ENCODE measurements at places on chromosomes 1 and 21. TPM values are rescaled to one million over a fixed set of nuclear protein-coding genes. Genes with fewer than 3 reads are reported as not detected.

LDLRAD1 gene
- not detected for total RNA-seq

AIM2 gene
- total RNA-seq: 42.3 TPM

GRCh38 chr1:205451759-205452164 lies 4.1 kb downstream of the BLACAT1 start:
- peaks cover 16% of the 10 kb centered on the region for H3K4me1 ChIP-seq
- H3K36me3 ChIP-seq: no peaks in the 10 kb centered on the region
- H3K4me3 ChIP-seq: no peak overlapping the region
- peaks cover 41% of the 10 kb centered on the region for H3K27me3 ChIP-seq
- no peak for DNase-seq
- H3K27ac ChIP-seq: no peak overlapping the region

- H3K27me3 ChIP-seq: no peaks in the 10 kb centered on the region
- H3K4me3 ChIP-seq: no peak overlapping the region
Observed at GRCh38 chr1:153506386-153506785, 29.4 kb downstream of the S100A6 start.

Data from CD8-positive, alpha-beta memory T cell (primary cell).